Activated T-cell treated with anti-CD3 and anti-CD28 coated beads for 48 hours (primary cell): ENCODE measurements at places on chromosomes 2 and 18.

GRCh38 chr2:19895535-19895934 lies 6.2 kb downstream of the TTC32 start:
- DNase-seq, result no peak

- no peak for DNase-seq
Measured at GRCh38 chr2:178018141-178018540, 54.4 kb downstream of the PDE11A start.

DNA sequence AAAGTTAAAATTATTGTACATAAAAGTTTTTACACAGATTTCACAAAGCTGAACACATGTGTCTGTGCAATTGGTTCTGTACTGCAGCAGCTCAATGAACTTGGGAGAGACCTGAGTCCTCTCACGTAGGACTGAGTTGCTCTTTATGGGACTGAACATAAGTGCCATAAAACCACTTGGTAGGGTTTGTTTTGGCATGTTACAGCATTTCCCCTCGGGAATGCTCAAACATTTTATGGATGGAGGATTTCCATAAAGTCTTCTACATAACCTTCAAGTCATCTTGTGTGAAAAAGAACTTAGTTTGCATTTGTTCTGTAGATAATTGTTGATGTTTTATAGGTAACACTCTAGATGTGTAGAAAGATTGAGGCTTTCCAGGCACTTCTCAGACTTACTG lies 15.9 kb downstream of the LYPD6 start:
- no peak for DNase-seq

DNA sequence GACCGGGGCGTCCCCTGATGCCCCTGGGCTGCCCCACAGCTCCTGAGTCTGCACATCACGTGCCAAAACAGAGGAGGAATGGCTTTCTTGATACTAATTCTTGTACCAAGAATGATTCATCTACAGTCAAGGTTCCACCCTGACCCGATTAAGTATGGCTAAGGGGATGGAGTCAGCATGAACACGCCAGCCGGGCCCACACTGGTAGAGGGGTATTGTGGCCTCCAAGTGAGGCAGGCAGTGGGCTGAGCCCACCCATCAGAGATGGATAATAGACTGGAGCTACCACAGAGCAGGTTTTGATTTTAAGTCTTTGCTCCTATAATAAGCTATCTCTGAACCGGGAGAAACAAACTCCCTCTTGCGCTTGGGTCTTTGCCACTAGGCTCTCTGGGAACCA lies 17.9 kb upstream of the GNAL start:
- DNase-seq, result no peak

- no peak for DNase-seq
Measured at GRCh38 chr18:55416791-55417190, 171.2 kb downstream of the TCF4 start.

- DNase-seq, result no peak
Measured at GRCh38 chr2:6421138-6421730, 444.5 kb downstream of the CMPK2 start.

DNA sequence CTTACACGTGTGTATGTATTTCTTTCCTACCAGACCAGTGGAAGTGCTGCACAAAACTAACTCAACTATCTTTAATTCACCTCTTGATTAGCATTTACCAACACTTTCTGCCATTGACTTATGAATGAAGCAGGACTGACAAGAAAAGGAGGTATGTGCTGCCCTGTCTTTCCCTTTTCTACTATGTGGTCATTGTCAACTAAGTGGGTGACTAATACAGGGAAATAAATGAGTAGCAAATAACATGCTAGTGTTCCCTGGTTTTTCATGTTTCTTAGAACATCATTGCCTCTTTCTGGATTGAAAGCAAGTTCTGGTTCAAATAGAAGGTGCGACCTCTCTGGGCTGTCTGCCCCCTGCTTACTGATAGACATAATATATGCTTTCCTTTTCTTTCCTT lies 58.0 kb downstream of the LINC00305 start:
- DNase-seq, result no peak

DNA sequence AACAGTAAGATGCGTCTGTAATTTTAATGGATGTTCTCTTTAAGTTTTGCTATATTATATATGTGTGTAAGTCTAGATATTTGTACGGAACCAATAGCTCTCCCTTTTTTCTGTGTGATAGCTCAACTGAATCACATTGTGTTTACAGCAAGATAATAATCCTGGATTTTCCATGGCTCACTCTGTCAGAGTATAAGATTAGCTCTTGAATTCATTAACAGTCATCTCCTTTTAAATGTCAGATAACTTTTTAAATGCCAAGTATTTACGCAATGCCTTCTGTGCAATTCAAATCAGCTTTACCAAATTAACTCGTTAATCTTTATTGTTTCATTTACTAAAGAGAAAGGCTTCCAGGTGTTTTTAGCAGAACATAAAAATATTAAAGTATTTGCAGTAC lies 76.9 kb downstream of the KIAA2012 start:
- DNase-seq, result no peak

DNA sequence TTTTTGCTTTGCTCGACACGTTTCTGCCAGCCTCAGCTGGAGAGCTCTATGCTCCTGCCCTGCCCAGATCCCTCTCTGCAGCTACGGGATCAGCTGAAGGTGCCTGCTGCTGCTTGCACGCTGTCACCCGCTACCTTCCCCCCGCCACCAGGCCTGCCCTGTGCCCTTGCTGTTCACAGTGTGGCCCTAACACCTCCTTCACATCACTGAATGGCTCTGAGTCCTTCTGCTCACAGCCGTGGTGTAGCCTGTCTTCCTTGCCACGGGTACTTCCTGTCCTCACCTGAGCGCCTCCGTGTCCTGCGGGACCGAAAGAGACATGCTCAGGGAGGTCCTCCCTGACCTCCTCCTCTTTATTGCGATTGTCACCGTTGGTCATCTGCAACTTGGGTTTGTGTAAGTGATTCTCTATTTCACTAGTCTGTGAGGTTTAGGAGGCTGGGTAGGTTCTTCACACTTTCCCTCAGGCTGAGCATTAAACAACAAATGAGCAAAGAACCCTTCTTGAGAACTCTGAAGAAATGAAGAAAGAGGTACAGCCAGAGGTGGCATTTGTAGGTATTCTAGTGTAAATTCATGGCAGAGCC lies 127.5 kb downstream of the NCK2 start:
- DNase-seq, result no peak

DNA sequence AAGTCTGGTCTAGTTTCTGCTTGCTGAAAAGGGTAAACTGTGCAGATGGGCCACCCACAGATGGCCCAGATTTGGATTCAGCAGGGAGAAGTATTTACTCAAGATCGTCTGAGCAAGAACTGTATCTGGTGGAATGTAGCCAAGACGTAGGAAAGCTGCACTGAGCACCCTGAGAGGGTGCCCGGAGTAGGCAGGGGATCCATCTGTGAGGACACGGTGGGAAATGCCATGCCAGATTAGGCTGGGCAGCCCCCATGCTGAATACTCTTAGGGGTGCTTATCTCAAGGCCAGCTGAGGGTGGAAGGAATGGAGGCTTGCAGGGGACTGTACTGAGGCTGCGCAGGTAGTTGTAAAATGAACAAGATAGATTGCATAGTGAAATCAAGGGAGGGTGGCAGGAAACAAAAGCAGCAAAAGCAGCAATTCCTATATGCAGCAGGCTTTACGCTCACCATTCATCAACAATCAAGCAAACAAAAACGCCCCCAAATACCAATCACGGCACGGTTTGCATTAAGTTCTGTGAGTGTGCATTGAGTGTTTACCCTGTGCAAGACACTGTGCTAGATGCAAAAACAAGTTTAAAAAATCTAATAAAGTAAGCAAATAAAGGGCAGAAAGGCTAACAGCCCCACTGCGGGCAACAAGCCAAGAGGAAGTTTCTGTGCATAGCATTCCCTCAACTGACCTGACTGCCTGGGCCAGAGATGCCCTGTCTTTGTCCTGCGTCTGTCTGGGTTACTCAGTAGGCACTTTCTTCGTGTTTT lies 32.2 kb upstream of the LPIN2 start:
- no peak for DNase-seq

DNA sequence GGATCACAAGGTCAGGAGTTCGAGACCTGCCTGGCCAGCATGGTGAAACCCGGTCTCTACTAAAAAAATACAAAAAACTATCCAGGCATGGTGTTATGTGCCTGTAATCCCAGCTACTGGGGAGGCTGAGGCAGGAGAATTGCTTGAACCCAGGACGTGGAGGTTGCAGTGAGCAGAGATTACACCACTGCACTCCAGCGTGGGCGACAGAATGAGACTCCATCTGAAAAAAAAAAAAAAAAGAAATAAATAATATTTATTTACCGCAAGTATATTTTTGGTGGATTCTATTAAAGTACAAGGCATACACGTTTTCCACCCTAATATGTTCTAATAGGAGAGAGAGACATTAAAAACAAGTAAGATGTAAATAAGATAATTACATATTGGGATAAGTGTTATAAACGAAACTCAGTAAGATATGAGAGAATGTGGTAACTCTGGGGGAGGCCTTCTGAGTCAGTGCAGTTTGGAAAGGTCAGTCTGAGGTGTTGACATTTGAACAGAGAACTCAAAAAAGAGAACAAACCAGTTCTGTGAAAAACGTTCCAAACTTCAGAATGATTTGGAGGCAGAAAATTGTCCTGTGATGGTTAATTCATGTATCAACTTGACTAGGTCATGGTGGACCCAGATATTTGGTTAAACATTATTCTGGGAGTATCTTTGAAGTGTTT lies 8.8 kb upstream of the POLI start:
- DNase-seq, result no peak

GRCh38 chr2:134433979-134434378 lies 180.1 kb downstream of the MGAT5 start:
- DNase-seq, result no peak

- DNase-seq, result no peak
Measured at GRCh38 chr18:6557770-6558248, 143.1 kb upstream of the L3MBTL4 start.

DNA sequence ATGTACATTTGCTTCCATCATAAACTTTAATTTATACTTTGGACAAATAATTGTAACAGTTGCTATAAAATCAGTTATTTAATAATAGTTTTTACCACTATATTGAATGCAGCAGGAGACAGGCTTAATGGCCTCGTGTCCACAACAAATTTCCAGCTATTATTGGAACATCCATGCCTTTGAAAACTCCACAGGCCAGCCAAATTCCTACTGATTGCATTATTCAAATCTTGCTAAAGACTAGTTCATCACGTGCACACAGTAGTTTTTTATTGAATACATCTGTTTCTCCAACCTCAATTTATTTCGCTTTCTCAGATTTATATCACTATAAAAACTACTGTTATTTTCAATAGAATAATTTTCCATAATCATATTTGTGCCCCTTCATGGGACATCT lies 18.4 kb upstream of the PTPRM start:
- DNase-seq, result no peak

DNA sequence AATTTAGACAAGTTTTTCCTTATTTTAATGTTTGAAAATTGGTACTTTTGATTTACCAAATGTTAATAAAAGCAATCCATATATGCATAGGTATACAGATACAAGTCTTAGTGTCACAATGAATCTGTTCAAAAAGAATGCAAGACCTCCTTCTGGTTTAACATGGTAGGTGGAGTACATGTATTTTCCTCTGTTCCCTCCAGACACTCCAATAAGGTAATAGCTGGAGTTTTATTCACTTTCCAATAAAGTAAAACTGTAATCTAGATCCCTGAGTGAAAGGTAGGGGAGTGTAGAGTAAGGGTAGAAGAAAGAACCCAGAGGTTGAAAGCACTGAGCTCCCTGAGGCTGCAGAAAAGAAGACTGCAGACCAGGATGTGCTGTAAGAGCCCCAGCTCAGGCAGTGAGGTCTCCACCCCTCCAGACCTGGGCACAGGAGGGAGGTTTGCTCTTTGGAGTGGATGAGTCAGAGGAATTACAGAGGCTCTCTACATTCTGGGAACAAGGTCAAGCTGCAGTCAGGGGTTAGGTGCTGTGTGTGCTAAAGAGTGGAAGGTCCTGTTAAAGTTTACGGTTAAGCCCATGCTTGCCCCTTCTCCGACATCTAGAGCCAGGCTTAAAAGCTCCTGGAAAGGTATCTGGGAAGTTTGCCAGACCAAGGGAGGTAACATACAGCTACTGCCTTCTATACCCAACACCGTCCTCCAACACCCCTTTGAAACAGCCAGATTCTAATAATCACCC lies 27.6 kb upstream of the STAT1 start:
- no peak for DNase-seq

- no peak for DNase-seq
Measured at GRCh38 chr2:120602251-120602650, 133.4 kb upstream of the GLI2 start.

- DNase-seq, result no peak
Measured at GRCh38 chr18:63223837-63224236, 95.7 kb downstream of the BCL2 start.

DNA sequence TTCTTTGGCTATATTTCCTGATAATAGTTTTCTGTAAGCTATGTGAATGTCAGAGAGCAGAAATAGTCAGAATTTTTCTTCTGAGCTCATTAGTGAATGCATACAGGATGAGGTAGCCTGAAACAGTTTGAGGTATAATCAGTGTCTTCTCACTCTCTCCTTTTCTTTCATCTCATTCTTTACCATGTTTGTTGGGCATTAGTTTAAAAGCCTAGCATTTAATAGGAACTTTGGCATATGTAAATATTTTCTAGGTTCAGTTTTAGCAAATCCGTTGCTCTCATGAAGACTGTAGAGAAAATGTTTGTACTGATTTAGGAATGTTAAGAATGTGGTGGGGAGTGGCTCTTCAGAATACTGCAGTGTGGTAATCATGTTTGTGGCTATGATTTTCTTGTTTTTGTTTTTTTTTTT lies 119.4 kb downstream of the PARD3B start:
- DNase-seq, result no peak

GRCh38 chr2:179376881-179377280 lies 112.2 kb upstream of the SESTD1 start:
- no peak for DNase-seq

GRCh38 chr2:200993097-200993496 lies 29.6 kb upstream of the ORC2 start:
- DNase-seq, result no peak
